Femur (tissue), 1 donor: ENCODE measurements at places on chromosomes 11 and 22.

- no peak for DNase-seq
Observed at GRCh38 chr11:27046956-27047355, 6.3 kb downstream of the BBOX1 start.

GRCh38 chr22:30023099-30023660, 57.1 kb upstream of the HORMAD2 start:
- DNase-seq = no peak

- no peak for DNase-seq
Observed at GRCh38 chr11:125951731-125952130, 5.9 kb downstream of the VSIG10L2 start.

- no peak for DNase-seq
Observed at GRCh38 chr22:17397756-17398547, 28.7 kb downstream of the CECR2 start.

- peak; percentile 21 for DNase-seq
Observed at GRCh38 chr22:46572911-46573780, 35.7 kb upstream of the CELSR1 start.

DNA sequence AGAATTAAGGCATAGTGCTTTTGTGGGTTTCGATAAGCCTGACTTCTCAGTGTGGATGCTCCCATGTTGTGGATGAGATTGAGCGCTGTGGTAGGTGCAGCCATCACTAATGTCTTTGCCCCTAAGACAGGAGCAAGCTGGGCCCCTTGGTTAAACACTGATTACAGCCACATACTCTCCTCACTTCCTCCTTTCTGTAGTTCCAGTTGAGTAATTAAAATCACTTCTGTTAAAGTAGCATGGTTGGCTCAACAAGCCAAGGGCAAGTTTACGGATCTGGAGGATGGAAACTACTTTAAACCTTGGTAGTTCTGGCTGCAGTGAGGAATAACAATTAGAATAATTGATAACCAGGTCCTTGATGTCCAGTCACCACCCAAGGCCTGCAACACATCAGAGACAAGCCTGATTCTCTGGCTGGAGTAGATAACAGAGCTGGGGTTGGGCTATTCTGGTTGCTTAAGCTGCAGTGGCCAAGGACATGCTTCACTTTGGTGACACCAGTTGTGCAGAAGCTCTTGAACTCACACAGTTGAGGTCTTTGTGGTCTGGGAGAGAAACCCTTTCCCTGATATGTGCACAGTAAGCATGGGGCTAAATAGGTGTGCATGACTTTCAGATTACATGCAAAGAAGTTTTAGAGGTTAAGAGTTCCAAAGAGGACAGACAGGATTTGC, 81.3 kb downstream of the KIRREL3 start:
- no peak for DNase-seq

- no peak for DNase-seq
Observed at GRCh38 chr11:102727890-102728289, 3.1 kb upstream of the MMP8 start.

DNA sequence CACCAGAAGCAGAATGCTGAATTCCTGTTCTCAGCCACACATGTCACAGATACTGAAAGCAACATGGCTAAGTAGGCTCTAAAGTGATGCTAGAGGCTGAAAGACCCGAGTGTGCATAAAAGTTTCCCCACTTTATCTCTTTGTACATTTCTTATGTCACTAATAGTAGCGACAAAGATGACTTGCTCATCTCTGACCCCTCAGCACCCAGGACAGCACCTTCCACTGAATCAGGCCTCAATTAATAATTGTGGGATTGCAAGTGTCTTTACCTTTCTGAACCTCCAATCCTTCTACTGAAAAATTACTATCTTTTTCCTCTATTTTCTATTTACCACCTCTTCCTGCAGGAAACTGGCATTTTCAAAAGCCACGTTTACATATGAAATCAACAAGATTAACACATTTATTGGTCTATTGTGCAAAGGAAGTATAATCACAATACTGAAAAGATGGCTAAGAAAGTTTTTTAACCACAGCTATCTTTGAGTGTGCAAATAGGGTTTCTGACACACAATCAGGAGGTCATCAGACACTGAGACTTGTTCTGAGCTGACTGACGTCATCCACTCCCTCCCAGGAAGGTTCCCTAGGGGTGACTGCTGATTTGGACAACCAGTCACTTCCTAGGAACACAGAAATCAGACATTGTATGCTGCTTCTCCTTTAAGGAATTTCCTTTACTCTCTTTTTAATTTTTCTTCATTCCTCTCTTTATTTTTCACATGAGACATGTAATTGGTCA, 213.9 kb upstream of the ISX start:
- DNase-seq = no peak

- no peak for DNase-seq
Observed at GRCh38 chr11:4040461-4040860, 54.1 kb upstream of the RRM1 start.

- no peak for DNase-seq
Observed at GRCh38 chr22:39486951-39487825, 14.9 kb upstream of the MIEF1 start.

DNA sequence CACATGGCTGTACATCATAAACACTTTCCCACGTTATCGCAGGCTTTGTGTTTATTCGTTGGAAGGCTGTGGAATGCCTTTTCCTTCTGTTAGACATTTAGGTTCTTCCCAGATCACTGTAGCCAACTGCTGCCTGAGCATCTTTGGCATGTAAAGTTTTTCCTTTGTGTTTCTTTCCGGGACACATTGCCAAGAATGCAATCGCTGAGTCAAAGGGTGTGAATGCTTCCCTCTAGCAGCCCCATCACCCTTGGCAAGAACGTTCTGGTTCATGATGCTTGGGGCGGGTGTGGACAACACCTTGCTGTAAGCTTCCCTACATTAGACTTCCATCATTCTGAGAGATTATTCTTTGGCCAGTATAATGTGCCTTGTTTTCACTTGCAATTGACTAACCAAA, 136.2 kb downstream of the OSBP2 start:
- DNase-seq = no peak

GRCh38 chr11:88295028-88295427, 42.5 kb downstream of the CTSC start:
- no peak for DNase-seq

- DNase-seq = no peak
Observed at GRCh38 chr11:114298710-114299109, 2.5 kb downstream of the NNMT start.

- DNase-seq = no peak
Observed at GRCh38 chr11:64450168-64450560, 91.2 kb downstream of the RPS6KA4 start.

- no peak for DNase-seq
Observed at GRCh38 chr22:29830585-29830984, 7.5 kb downstream of the ASCC2 start.

DNA sequence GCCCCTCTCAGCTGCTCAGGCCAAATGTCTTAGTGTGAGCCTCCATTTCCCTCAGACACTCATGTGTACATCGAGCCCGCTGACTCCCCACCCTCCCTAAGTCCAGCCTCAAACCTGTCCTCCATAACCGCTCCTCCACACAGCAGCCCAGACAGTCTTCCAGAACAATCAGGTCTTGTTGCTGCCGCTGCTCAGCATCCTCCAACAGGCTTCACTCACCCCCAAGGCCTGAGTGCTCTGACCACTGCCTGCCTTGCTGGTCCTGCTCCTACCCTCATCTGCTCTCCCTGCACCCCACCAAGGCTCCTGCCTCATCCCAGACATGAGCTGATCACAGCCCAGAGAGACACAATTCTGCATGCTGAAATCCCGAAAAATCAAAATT, 17.1 kb downstream of the PSMD13 start:
- DNase-seq = no peak

- no peak for DNase-seq
Observed at GRCh38 chr11:82899957-82900276, 313 bp downstream of the PRCP start.

- peak; percentile 70 for DNase-seq
Observed at GRCh38 chr11:33622186-33622585, 78.4 kb downstream of the C11orf91 start.

GRCh38 chr11:109791337-109791736, 301.9 kb upstream of the ZC3H12C start:
- DNase-seq = no peak

GRCh38 chr22:36512991-36513390, 6.2 kb upstream of the FOXRED2 start:
- no peak for DNase-seq
